ENCODE measurements at places on chromosomes 4 and X.

DNA sequence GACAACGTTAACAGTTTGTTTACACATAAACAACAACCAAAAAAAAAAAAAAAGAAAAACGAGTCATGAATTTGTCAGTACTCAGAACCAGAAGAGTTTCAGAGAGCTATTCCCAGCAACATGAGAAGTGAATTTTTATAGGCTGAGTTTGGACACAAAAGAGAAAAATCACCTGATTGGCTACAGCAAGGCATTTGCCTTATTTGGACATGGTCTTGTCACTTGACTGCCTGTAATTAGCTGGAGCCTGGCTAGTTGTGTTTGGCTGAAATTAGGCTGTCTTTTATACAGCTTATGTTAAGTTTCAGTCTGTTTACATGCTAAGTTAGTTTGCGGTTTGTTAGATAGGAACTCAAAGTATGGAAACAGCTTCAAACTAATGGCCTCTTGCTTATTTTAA is 880 bp upstream of the TEX13A start:
- no peak for DNase-seq

GRCh38 chrX:79259073-79259689 is 108.0 kb downstream of the ITM2A start:
- no peak for DNase-seq

DNA sequence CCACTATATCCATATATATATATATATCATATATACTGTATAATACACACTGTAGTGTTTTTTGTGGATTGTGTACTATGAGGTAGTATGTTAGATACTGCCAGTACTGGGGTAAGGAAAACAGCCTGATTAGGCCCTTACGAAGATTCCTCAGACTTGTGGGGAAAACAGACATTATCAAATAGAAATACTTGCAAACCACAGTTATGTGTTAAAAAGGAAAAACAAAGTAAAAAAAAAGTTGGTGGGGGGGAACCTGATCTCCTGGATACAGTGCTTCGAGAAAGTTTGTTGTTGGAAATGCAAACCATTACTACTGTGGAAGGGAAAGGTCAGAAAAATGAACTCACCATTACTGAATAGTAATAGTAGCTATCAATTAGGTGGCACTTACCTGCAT is 53.0 kb downstream of the PKD2 start:
- no peak for DNase-seq

GRCh38 chrX:106022238-106022637 is 16.3 kb downstream of the SERPINA7 start:
- no peak for DNase-seq

DNA sequence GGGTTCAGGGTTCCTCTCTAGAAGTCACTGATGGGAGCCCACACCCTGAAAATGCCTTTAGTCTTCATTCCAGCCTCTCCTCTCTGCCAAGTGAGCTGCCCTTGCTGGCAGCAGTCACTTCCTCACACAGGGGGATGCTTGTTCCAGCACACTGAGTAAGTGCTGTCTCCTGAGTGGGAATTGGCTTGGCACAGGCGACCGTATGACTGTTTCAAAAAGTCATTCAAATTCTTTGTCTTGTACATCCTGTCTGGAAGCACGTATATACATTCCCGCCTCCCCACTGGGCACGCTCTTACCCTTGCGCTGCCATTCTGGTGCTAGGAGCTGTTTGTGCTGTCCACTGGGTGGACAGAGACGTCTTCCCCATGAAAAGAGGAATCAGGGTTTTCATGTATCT is 40.2 kb upstream of the CD99 start:
- no peak for DNase-seq

DNA sequence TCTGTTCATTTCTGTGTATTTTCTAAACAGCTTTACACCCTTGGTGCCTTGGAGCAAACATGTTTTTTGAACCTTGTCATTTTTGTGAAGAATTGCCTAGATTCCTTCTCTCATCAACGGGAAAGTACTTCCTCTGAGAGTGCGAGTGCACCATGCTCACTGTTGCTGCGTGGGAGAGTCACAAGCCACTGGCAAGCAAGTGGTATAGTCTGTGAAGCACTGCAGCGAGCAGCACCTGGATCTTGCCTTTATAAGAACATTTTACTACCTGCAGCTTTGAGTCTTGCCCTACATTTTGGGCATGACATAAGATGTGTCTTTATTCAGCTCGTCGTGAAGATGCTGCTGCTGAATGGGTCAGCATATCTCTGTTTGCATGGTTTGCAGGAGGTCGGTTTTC is 44.9 kb downstream of the HADH start:
- no peak for DNase-seq

GRCh38 chr4:40350627-40351227 is 15.6 kb downstream of the CHRNA9 start:
- no peak for DNase-seq

DNA sequence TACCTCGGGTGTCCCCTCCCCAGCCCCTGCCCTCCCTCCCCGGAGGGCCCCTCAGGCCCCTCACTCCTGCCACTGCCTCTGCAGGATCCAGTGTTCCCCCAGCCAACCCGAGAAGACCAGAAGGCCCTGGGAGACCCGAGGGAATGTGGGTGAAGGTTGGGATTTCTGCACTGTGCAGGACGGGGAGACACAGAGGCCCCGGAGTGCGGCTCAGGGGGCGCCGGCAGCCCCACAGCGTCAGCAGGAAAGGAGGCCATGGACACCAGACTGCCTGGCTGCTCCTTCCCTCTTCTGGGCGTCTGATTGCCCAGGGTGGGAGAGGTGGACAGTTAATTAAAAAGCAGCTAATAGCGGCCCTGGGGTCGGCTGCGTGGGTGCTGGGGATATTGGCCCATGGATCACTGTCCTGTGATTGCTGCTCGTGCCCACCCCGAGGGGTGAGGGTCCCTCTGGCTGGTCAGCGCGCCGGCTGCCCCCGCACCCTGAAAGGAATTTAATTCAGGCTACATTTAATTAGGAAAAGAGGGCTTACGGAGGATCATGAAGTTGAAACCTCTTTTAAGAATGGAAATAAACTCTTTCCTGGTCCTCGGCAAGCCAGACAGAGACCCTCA is 57.8 kb upstream of the NKX1-1 start:
- no peak for DNase-seq

GRCh38 chr4:70997036-70997435 is 3.6 kb downstream of the DCK start:
- DNase-seq, result no peak

DNA sequence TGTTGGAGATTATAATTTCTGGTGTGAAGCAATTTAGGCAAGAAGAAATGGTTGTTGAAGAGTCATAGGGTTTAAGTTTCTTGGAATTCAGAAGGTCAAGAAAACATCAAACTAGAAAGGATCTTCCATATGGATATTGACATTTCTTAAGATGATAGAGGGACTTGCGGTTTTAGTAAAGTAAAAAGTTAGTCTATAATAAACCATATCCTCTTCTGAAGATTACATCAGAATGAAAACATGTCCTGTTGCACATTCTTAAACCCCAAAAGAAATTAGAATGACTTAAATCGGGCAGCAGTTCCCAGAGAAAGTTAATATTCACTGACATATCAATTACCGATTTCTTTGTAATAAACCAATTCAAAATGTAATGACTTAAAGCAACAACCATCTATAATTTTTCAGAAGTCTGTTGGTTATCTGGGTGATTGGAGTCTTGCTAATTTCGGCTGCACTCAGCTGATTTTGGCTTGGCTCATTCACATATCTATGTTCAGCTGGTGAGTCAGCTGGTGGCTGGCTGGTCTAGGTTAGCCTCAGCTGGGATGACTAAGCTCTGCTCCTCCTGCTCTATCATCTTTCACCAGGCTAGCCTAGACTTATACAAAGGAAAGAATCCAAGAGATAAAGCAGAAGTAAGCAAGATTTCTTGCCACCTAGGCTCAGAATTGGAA is 24.4 kb upstream of the DYNLT3 start:
- no peak for DNase-seq

DNA sequence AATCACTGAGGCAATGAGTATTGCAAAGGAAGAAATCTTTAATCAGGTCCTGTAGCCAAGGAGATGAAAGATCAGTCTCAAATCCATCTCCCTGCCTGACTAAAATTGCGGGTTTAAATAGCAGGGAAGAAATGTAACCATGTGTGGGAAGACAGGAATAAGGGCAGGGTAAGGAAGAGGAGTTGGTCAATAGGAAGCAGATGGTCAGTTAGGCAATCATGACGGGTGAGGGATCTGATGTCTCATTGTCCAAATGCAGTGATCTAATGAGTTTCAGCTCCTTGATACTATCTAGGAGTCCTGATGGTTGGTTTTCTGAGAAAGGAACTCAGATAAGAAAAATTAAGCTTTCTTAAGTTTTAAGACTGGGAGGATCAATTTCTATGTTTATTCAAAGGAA is 200.8 kb downstream of the SPATA18 start:
- DNase-seq, result no peak

DNA sequence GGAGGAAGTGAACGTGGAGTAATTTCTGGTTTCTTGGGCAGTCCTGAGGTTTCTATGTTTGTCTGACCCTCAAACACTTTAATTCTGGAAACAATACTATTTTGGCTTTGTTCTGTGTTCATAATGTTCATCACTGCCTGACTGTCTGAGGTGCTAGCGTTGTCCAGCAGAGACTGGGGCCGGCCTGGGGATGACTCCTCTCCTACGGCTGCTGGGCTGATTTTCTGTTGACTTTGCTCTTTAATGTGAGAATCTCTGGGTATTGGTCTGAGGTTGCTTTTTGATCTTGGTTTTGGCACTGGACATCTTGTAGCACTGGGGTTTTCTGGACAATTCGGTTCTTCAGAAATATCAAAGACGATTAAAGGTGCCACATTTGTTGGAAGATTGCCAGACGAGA is 75.8 kb downstream of the RPS3A start:
- no peak for DNase-seq

DNA sequence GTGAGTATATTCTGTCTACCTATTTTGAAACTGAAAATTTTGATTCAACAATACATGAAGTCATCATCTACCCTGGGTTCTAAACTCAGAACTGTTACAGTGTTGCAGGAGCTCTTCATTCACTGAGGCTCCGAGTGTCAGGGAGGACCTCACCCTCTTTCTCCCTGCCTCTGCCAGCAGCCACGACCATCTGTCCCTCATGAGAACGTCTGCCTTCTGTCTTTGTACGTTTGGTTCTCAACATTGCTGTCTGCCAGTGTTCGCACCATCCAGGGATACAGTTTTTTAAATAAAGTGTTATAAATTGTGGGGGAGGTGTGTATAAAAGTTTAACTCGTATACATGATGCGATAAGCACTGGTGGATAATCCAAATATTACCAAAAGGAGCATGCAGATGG is 55.5 kb downstream of the TRAPPC11 start:
- no peak for DNase-seq

- DNase-seq, result no peak
These were observed 144.9 kb downstream of the CHIC2 start for GRCh38 chr4:53919535-53919934.

GRCh38 chr4:112168719-112169500 is 23.7 kb downstream of the FAM241A start:
- no peak for DNase-seq

DNA sequence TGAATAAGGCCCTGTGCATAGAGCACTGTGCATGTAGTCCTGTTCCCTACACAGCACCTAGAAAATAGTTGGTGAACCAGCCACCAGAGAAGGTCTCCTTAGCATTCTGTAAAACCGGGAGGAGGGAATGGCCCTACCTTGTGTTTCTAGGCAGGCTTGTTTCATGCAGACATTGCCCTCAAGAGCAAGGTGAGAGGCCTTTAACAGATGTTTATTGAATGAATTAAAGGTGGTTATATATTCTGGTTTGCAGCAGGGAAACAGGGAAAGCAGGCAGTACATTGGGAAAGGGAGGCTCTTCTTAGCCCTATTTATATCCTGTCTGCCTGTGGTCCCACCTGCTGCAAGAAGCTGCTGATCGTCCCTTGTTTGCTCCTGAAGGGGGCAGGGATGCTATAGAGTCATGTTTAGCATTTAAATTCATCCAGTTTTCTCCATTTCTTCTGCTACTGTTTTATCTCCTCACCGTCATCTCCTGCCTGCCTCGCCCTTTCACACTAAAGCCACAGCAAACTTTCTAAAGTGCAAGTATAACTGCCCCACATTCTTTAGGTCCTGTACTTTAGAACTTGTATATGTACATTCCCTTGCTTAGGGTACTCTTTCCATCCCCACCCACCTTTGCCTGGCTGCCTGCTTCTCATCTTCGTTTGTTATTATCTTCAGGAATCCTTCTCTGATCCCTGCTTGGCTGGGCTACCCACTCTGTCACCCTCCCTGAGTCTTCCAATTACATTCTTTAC is 60.3 kb downstream of the EGF start:
- no peak for DNase-seq

GRCh38 chr4:4358093-4358854 is 28.6 kb upstream of the NSG1 start:
- DNase-seq, result no peak

- DNase-seq, result no peak
These were observed 17.5 kb downstream of the PRSS12 start for GRCh38 chr4:118335324-118335723.

- DNase-seq, result no peak
These were observed 18.8 kb downstream of the SPON2 start for GRCh38 chr4:1153567-1154090.
